ENCODE measurements at places on chromosomes 4 and X. TPM values are rescaled to one million over a fixed set of nuclear protein-coding genes. Genes with fewer than 3 reads are reported as not detected.
A peak's percentile ranks its signal among the peaks of the same experiment; 100 is the strongest.

DNA sequence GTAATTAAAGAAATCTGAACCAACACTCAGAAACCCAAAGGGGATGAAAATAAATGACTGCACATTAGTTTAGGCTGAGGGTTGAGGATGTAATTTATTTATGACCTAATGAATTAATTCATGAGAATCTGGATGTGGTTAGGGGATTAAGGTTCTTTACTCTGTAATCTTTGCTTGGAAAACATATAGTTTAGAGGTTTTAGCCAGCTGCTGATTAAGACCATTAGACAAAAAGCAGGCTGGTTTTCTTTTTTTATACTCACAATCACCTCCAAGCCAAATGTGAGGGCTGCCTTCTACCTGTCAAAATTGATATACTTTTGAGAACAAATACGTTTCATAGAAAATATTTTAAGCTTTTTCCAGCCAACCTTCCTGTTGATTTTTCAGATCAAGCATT, 2705.8 kb downstream of the PCDH7 start:
- DNase-seq, result no peak

- no peak for DNase-seq
These were observed 194.3 kb upstream of the CT83 start for GRCh38 chrX:116657071-116657470.

DNA sequence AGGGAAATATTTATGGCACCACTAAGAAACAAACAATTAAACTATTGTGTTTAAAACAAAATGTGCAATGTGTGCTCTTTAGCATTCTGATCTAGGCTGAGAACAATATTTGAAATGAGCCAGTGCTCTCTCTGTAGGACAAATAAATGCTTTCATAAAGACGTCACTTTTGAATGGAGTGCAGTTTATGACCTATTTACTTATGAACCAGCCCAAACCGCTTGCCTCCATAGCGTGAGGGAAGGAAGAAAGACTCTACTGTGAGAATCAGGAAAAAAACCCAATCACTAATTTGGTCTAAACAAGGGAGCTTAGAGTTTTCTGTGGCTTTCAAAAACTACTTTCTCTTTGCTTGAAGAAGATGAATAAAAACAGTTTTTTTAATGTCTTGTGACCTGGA, 39.4 kb downstream of the SAT1 start:
- no peak for DNase-seq

DNA sequence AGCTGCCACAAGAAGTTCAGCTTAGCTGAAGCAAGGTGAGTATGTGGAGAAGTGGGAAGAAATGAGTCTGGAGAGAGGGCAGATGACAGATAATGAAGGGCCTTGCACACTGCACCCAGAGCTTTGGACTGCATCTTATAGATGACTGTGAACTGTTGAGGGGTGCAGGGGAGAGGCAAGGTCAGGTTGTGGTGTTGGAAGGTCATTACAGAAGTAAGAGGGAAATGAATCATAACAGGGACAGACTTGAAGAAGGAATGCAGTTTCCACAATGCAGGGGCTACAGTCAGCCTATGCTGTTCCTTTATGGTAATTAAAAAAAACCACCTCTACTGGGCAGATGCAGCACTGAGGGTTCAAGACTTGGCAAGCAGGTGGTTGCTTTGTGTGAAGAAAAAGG, 4.8 kb upstream of the IGFBP7 start:
- DNase-seq, result no peak

- no peak for DNase-seq
These were observed 130.1 kb downstream of the PDE5A start for GRCh38 chr4:119498527-119498926.

DNA sequence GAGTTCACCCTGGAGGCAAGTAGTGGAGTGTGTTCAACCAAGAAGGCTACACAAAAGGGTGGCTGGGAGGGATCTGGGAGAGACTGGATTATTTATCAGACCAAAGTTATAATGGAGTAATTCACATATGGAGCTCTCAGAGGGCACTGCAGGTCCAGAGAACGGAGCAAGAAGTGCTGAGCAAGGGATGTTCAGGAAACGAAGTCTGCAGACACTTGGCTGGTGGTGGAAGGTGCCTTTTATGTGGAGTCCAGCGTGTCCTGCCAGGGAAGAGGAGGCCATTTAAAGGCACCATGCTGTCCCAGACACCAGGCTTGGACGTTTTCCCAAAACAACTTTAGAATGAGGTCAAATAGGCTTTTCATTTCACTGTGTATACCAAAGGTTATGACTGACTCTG, 130.1 kb downstream of the CEP135 start:
- no peak for DNase-seq

DNA sequence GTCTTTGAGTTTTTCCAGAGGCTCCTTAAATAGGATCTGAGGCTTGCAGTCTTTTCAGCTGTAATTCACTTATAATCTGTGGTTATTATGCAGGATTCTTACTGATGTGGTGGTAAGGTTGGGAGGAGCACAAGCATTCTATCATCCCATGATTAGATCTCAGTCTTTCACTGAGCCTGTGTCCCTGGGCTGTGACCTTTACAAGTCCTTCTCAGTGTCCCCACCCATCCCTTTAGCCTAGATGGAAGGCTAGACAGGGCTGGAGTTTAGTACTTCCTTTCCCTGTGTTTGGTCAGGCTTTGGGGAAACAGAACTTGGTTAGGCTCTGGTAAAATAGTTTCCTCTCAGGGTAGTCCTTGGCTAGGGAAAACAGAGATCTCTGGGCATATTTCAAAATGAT, 17.1 kb upstream of the NKAP start:
- no peak for DNase-seq

- DNase-seq, result peak; percentile 28
These were observed 151.5 kb downstream of the CORIN start for GRCh38 chr4:47686294-47686872.

SSX3 gene
- not detected for total RNA-seq

TEX11 gene
- not detected for total RNA-seq

Data from mammary epithelial cell (primary cell).